Stimulated activated CD4-positive, alpha-beta T cell treated with anti-CD3 and anti-CD28 coated beads, Interleukin-15, amount 100 ng/mL, for 24 hours (primary cell): ENCODE measurements at places on chromosomes 16 and 17.

DNA sequence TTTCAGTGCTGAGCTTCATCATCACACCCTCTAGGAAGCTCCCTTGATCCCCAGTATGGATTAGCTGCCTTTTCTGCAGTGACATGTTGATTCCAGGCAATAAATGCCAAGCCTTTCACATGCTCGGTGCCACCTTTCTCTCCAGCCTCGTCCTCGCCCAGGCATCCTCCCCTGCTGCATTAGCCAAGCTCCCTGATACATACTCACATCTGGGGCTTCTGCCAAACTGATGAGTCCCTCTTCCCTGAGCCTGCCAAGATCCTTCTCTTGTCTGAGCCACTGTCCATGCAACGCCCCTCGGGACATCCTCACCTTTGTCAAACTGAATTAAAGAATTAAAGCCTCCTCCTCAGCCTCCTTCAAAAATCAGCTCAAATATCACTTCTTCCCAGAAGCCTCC is 538.5 kb upstream of the CDH11 start:
- DNase-seq, result no peak

GRCh38 chr16:78684030-78684611 is 584.7 kb downstream of the WWOX start:
- no peak for DNase-seq

DNA sequence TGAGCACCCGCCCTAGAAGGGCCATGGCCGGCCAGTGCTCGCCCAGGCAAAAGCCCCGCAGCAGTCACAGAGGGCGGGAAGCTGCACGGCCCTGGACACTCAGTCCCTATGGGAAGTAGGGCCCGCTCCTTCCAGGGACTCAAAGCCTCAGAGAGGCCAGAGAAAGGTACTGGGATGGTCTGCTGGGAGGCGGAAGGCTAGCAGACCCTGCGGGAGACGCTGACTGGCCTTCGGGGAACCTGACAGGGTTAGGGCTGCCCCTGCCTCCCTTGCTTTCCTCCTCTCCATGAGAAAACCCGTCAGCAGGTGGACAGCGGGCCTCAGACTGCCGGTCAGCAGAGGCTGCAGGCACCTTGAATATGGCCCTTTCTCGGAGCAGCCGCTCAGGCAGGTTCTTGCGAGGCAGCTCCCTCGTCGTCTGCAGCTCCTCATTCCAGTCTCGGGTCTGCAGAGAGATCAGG is 11.5 kb downstream of the CLUH start:
- DNase-seq, result no peak

- DNase-seq, result peak; percentile 78
Observed at GRCh38 chr16:67481561-67482232, 740 bp upstream of the ATP6V0D1 start.

GRCh38 chr17:82232876-82233785 is 4.3 kb downstream of the SLC16A3 start:
- DNase-seq, result no peak

DNA sequence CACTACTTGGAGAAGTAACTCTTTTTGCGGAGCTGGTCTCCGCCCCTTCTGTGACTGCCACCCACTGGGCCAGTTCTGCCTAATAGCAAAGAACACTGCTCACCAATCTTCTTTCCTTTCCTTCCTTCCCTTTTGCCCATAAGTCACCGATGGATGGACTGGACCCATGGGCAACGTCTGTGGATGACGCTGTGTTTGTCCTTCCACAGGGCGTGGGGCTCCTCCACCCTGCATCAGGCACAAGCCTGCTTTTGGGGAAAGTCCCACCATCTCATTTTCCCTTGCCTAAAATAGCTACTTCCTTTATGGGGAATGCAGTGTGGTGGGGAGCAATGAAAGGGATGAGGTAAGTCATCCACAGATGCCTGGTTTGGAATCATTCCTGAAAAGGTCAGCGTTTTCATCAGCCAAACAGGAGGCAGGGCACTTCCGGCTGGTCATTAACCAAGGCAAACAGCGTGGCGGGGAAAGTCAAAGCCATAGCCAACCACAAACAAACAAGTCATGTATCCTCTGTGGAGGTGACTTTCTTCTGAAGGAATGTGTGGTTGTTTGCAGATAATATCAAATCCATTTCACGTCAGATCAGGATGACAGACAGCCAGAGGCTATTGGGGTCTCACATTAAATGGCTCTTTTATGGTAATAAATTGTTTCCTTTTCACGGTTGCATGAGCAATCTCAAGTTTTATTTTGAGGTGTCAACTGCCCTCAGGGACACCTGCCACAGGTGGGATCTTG is 30.7 kb upstream of the MED9 start:
- no peak for DNase-seq
